Uterus (tissue), 4 donors: ENCODE measurements at places on chromosomes 3 and 15. TPM values are rescaled to one million over a fixed set of nuclear protein-coding genes. Genes with fewer than 3 reads are reported as not detected.

- no peak for DNase-seq
- H3K36me3 ChIP-seq: no peaks in the 10 kb centered on the region
- H3K4me3 ChIP-seq: no peak overlapping the region
- H3K27ac ChIP-seq: no peak overlapping the region
- no peaks in the 10 kb centered on the region for H3K4me1 ChIP-seq
- H3K27me3 ChIP-seq: no peaks in the 10 kb centered on the region
Observed at GRCh38 chr15:65985387-65985786, 116.1 kb downstream of the RAB11A start.

GRCh38 chr3:99868311-99868646, 50.6 kb downstream of the CMSS1 start:
- H3K27me3 ChIP-seq: no peaks in the 10 kb centered on the region
- no peak overlapping the region for H3K4me3 ChIP-seq
- DNase-seq: no peak
- no peaks in the 10 kb centered on the region for H3K36me3 ChIP-seq

MKRN2OS gene
- total RNA-seq: not detected

ZNF80 gene
- not detected for total RNA-seq
